CD4-positive, alpha-beta T cell (primary cell): ENCODE measurements at places on chromosomes 6 and 20.

- DNase-seq, result no peak
Measured at GRCh38 chr6:130913120-130913519, 85.9 kb downstream of the SMLR1 start.

GRCh38 chr6:43742931-43743632 is 26.9 kb upstream of the VEGFA start:
- no peak for DNase-seq

DNA sequence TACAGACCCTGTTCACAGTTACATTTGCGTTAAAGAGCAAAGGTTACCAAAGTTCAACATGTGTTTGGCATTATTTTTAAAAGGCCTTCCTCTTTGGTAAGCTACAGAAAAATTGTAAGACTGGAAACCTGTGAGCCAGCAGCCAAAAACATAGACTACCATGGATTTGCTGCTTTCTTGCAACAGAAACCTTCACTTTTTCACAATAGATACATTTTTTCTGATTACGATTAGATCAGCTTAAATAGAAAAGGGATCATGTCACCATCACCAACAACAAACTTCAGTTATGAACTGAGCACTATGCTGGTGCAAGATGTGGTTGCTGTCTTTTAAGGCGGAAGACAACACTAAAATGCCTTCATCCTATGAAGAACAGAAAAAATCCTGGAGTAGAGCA is 112.3 kb upstream of the MARCKS start:
- DNase-seq, result no peak

DNA sequence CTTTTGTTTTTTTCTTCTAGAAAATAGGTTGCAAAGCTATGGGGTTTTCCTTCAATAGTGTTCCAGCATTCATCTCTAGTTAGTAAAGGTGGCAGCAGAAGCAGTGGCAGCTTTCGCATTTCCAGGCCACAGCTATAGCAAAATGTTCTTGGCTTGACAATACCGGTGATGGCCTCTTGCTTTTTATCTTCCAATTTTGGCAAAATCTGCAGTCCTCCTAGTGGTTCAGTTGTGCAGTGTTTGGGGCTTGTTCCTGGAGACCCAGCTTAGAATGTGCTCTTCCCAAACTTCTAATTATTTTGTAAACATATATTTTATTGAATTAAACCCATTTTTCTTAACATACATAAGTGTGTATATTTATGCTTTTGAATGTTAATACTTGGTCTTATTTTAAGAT is 370.6 kb upstream of the MAN1A1 start:
- DNase-seq, result no peak

- no peak for DNase-seq
Measured at GRCh38 chr6:18412644-18413043, 25.5 kb downstream of the RNF144B start.

GRCh38 chr6:124949706-124950105 is 12.5 kb upstream of the RNF217 start:
- no peak for DNase-seq

DNA sequence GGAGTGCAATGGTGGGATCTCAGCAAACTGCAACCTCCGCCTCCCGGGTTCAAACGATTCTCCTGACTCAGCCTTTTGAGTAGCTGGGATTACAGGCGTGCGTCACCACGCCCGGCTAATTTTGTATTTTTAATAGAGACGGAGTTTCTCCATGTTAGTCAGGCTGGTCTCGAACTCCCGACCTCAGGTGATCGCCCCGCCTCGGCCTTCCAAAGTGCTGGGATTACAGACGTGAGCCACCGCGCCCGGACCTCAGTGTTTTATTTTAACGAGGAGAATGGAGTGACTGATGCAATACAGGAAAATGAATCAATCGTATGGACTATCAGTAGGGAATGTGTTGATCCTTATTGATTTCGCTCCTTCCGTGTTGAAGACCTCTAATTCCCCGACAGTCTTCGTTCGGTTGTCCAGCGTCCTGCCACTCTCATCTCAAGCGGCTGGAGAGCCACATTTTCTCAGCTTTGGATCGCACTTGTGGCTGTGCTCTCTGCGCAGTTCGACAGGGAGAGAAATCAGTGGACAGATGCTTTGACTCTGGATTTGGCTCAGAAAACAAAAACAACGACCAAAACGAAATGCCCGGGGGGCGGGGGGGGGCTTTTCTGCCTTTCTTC is 166.2 kb downstream of the TRIM27 start:
- no peak for DNase-seq

DNA sequence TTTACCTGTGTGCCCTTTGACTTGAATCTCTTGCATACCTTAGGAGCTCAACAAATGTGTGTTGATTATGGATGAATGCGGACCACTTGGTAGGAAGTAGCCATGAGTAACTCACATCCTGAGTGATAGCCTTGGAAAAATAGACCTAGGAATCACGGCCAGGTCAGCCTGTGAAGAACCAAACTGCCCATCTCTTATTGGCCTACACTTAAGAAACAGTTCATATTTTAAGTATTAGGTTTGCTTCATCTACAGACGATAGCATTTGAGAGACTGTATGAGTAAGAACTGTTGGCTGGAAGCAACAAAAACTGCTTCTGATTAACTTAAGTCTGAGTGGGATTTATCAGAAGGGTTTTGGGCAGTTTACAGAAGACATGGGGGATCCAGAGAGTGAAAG is 320.1 kb upstream of the PRND start:
- DNase-seq, result no peak

DNA sequence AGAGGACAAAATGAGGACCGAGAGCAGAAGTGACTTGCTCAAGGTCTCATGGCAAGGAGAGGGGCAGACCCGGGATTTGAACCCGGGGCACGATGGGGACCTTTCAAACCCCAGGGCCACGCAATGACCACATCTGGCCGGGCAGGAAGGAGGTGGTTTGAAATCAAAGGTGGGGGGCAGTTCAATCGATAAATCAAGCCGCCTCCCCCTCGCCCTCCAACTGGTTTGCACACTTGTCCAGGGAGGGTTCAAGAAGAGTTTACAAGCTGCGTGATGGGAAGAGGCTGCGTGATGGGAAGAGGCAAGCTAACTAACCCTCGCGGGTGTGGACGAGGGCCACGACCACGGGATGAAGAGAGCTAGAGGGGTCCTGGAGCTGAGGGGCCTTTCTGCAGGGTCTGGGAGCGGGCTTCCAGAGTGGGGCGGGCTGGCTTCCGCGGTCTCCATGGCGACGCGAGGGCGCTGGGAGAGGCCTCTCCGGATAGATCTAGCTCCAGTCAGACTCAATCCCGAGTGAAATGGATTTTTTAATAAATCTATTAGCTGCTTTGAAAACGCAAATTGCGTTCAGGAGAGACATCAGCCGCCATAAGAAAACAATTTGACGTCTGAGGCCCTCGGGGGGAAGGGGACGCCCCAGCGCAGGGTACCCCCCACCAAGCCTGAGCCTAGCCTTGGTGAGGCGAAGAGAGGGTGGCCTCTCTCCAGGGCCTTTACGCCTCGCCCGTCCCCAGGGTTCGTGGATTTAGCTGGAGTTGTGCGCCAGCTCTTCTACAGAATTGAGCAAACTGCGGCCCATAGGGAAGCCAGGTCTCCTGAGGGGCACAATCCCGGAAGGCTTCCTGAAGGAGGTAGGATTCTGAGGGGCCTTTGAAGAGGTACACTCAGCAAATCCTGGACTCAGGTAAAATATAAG is 143.9 kb downstream of the GRM4 start:
- no peak for DNase-seq

DNA sequence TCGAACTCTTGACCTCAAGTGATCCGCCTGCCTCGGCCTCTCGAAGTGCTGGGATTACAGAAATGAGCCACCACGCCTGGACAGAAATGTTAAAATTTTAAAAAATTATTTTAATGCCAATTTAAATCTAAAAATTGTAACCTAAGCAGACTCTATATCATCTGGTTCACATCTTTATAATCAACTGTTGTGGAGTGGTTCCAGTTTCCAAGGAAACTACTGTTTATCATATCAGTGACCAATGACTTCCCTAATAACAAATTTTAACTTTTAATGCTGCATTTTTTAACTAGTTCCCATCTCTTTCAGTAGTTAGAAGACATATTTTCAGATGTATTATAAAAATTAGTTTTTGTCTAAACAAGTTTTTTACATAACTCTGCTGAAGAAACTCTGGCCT is 5.2 kb upstream of the BTN3A2 start:
- DNase-seq, result no peak

GRCh38 chr20:21389368-21389767 is 8.0 kb downstream of the NKX2-4 start:
- no peak for DNase-seq

GRCh38 chr6:10351791-10352190 is 63.1 kb downstream of the TFAP2A start:
- DNase-seq, result no peak

DNA sequence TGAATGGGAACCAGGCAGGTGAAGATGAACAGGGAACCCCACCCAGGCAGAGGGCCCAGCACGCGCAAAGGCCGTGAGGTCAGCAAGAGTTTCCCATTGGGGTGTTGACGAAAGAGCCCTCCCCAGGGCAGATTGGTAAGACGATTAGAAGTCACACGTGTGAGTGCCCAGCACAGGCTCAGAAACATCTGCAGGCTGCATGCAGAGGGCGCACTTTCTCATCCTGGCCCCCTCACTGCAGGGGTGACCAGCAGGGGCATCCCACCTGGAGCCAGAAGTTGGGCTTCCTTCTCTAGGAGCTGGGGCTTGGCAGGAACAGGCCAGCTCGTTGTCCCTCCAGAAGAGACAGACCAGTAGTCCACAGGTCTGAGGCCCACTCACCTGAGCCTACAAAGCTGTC is 38.4 kb downstream of the VSTM2L start:
- DNase-seq, result no peak

DNA sequence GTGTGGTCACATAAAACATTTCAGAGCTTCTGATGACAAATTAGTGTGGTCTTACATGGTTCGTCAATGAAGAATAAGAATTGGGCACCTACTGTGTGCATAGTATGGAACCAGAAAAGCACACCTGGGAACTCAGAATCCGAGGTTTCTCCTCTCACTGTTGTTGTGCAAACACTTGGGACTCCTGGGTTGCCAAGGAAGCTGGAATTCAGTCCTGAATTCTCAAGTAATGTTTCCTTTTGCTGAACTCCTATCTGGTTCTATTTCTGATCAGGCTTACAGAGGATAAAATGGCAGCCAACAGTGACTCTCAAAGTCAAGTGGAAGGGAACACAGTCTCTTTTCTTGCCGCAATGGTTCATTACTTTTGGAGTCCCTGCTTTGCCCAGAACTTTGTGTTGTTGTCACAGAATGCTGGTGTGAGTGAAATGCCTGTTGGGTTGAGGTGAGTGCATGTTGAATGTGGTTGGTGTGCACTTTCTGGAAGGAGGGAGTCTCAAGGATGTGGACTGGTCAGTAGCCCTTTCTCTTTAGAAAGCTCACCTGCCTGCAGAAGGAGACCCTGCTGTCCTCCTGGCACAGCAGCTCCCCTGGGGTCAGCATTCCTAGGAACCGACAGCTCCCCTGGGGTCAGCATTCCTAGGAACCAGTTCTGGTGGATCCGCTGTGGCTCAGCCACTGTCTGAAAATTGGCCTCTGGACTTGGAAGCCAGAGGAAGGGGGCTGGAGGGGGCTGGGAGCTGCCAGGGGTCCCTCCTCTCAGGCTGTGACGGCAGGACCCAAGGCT is 1.4 kb downstream of the UNC93A start:
- DNase-seq, result no peak

DNA sequence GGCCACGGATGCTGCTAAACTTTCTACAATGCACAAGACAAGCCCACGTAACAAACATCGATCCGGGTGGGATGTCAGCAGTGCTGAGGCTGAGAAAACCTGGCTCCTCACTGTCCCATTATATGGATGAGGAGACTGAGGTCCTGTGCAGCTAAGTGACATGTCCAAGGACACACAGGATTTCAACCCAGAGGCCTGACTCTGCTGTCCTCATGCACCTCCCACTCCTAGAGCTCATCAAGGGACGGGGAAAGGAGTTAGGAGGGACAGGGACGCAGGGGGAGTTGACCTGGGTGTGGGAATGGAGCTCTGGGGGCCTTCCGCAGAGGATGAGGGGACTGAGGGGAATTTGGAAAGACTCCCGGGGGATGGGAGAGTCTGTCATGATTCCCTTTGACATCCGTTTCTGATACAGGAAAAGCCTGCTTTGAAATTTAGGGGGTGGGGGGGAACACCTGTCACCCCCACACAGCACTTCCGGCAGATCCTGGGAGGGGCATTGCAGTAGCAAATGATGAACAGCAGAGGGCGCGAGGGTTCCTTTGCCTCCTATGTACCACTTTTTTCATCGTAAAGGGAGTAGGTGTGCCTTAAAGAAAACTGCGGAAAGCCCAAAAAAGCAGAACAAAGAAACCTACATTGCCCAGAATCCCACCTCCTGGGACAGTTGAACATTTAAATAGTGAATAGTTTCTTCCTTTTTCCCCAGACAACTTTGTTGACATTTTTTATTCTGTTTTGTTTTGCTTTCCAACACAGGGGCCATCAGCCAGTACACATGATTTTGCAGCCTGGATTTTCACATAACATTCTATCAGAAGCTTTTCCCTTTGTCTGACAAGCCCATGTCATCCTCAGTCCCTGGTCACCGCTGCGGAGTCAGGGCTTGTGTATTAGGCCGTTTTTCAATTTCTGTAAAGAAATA is 48.6 kb downstream of the SLC2A10 start:
- peak; percentile 38 for DNase-seq

DNA sequence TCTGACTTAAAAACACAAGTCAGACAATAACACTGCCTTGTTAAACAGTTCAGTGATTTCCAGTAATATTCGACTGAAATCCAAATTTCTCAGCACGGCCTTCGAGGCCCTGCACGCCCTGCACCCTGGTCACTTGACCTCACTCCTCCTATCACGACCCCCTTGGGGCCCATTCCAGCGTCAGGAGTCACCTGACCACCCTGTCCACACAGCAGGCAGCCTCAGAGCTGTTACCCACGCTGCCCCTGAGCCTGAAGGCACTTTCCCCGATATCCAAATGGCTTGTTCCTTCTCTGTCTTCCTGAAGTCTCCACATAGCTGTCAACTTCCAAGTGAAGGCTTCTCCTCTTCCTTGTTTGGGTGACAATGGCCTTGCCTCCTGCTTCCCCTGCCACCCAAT is 33.1 kb upstream of the SMOC2 start:
- DNase-seq, result no peak

DNA sequence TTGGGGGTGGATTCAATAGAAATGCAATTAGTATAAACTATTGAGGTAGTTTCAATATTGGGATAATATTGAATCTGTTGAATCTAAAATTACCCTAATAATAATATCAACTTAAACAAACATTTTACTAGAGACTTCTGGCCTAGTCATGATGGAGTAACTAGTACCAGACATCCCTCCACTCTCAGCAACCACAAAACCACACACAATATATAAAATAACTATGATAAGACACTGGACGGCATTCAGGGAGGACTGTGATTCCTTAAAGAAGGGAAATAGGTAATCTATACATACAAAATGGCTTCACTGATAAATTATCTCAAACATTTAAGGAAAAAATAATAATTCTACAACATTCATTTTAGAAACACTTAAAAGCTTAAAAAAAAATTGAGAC is 38.9 kb upstream of the TMEM14A start:
- no peak for DNase-seq

- DNase-seq, result no peak
Measured at GRCh38 chr6:127725821-127726220, 148.8 kb downstream of the C6orf58 start.

DNA sequence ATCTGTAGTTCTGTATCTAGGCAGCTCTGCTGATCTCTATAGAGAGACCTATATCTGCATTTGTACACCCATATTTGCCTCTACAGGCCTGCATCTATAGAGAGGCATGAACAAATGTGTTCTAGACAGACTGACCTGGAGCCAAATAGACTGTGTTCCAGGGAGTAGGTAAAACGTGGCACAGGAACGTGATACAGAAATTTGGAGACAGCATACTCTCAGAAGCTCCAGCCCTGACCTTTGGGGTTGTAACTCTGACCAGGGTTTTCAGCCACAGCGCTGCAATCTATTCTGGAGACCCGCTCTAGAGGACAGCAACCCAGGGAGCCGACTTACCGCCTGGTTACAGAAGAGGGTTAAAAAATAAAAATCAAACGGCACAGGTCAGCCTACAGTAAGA is 983 bp downstream of the RBBP9 start:
- DNase-seq, result no peak
